Tibial nerve (tissue), 4 donors: ENCODE measurements at places on chromosomes 6 and 20. TPM values are rescaled to one million over a fixed set of nuclear protein-coding genes. Genes with fewer than 3 reads are reported as not detected.

- DNase-seq = no peak
Observed at GRCh38 chr6:2766767-2767656, 1.8 kb downstream of the WRNIP1 start.

GRCh38 chr20:13464702-13465101, 174.0 kb downstream of the TASP1 start:
- no peak for DNase-seq

DNA sequence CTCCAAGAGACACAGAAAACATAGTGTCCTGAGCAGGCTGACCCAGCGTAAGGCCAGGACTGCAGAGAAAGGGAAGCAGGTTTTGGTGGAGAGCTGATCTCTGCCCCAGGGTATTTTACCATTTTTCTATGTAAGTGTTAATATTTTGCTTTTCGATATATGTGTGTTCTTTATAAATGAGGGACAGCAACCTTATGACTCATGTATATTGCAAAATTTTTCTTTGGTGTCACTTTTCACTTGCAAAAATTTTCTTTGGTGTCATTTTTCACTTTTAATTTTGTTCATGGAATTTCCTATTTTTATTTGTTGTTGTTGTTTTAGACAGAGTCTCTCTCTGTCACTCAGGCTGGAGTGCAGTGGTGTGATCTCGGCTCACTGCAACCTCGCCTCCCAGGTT, 34.6 kb upstream of the PXDC1 start:
- no peak for DNase-seq

RAB44 gene
- 0.39 TPM for total RNA-seq

CCR6 gene
- total RNA-seq = not detected

- DNase-seq = no peak
Observed at GRCh38 chr6:4820704-4821276, 44.6 kb downstream of the CDYL start.

DNA sequence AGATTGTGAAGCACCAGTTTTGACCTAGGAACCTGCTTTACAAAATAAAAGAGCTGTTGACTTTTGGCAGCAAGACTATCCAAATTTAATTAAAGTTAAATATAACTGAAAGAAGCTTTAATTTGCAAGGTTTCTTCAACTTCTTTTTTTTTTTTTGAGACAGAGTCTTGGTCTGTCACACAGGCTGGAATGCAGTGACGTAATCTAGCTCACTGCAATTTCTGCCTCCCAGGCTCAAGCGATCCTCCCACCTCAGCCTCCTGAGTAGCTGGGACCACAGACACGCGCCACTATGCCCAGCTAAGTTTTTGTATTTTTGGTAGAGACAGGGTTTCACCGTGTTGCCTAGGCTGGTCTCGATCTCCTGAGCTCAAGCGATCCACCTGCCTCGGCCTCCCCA, 13.7 kb upstream of the CSE1L start:
- no peak for DNase-seq

CARMIL1 gene
- total RNA-seq = 34.7 TPM

HEY2 gene
- 1.5 TPM for total RNA-seq

GRCh38 chr6:42333612-42334011, 116.0 kb upstream of the MRPS10 start:
- DNase-seq = no peak

FAM83C gene
- not detected for total RNA-seq

BCAS4 gene
- 0.44 TPM for total RNA-seq

RBPJL gene
- not detected for total RNA-seq

GRCh38 chr6:37889486-37889885, 70.0 kb downstream of the ZFAND3 start:
- DNase-seq = no peak

SNAI1 gene
- 14.4 TPM for total RNA-seq

DNA sequence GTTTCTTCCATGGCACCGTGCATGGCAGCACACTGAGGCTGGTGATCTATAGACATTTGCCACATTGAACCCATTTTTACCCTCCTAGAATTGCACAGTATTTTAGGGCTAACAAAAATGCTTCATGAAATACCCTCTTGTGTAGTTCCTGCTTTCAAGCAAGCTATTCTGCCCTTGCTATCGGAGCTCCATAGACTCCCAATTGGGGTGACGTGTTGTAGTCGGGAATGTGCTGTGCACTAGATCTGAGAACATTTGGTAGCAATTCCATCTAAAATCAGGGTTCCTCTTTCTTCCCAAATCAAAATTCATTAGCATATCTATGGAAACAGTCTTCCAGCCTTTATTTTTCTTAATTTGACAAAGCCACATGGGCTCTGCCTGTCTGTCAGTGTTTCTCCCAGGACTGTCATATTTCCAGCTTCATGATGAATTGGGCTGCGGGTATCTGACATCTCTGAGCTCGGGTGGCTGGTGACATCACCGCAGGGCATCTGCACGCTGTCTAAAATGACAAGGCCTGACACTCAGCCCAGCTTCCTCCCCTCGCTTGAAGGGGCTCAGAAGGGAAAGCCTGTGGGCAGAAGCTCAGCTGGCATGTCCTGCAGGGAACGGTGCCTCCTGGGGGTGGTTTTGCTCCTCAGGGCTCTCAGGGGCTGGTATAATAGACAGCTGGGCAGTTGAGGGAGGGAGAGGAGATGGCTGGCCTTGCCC, 406.4 kb downstream of the QKI start:
- DNase-seq = no peak

BPIFB4 gene
- not detected for total RNA-seq

SIRPG gene
- total RNA-seq = 0.30 TPM

- no peak for DNase-seq
Observed at GRCh38 chr20:40949346-40949745, 79.3 kb upstream of the TOP1 start.

DNA sequence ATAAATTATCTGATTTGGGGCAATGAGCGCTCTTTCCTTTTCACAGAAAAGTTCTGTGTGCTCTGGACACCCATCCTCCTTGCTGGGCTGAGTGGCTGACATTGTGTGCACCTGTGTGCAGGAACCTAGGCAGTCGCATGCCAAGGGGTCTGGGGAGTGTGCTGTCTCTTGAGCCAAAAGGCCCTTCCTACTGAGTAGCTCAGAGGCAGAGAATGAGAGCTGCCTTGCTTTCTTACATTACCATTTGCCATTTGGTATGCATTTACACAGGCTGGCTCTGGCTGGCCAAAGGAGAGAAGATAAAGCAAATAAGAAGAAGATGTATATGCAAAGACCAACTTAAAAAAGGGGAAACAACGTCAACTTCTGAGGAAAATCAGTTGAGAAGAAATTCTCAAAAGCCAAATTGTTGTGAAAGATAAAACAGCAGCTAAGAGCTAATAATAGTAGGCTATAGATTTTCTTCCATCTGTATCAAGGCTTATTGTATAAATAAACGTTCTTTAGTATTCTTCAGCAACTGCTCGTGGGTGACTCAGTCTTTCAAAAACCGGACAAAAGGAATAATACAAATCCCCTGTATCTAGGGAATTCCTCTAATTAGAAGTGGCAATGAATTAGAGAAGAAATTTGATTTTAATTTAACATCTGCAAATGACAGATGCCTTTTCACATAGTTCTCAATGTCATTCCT, 121.9 kb downstream of the INSM1 start:
- DNase-seq = no peak

DNA sequence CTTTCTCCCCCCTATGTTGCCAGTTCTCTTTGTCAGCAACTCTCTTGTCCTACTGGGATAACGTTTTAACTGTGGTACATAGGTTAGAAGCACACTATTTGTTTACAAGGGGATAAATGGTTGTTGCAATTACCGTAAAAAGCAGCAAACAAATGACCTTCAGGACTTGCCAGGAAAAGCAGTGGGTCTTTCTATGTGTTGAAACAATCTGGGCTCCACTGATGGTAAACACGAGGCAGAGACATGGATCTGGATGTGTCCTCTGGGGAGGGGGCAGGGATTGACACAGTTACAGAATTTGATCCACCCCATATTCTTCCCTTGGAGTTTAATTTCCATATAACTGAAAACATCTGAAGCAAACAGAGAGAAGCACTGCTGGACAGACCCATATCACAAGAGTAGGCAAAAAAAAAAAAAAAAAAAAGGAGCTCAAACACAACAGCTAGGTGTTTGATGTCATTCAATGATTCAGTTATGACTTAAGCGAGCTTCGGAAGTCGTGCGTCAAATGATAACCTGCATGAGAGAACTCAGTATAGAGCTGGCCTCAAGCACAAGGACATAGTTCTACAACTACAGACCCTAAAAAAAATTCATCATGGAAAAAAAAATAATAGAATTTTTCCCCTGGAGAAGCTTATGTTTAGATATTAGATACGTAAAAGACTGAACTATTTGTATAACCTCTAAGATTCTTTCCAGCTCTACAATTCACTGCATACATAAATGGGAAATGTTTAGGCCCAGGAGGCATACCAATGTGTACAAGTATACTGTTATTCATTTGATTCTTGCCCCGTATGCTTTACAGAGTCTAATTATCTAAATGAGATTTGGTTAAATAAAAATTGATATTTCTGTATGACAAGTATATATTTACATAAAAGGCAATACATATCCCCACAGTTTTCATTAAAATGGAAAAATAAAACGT, 127.7 kb downstream of the ALDH8A1 start:
- DNase-seq = no peak

GRCh38 chr6:163963205-163964120, 548.9 kb downstream of the QKI start:
- no peak for DNase-seq

SOBP gene
- 6.0 TPM for total RNA-seq

GRCh38 chr6:134296762-134297161, 21.1 kb downstream of the SGK1 start:
- DNase-seq = no peak

- DNase-seq = no peak
Observed at GRCh38 chr6:70234561-70235236, 68.2 kb downstream of the COL9A1 start.

THEMIS gene
- total RNA-seq = 0.98 TPM

GRCh38 chr20:38514185-38514584, 41.5 kb downstream of the RALGAPB start:
- DNase-seq = no peak

DNA sequence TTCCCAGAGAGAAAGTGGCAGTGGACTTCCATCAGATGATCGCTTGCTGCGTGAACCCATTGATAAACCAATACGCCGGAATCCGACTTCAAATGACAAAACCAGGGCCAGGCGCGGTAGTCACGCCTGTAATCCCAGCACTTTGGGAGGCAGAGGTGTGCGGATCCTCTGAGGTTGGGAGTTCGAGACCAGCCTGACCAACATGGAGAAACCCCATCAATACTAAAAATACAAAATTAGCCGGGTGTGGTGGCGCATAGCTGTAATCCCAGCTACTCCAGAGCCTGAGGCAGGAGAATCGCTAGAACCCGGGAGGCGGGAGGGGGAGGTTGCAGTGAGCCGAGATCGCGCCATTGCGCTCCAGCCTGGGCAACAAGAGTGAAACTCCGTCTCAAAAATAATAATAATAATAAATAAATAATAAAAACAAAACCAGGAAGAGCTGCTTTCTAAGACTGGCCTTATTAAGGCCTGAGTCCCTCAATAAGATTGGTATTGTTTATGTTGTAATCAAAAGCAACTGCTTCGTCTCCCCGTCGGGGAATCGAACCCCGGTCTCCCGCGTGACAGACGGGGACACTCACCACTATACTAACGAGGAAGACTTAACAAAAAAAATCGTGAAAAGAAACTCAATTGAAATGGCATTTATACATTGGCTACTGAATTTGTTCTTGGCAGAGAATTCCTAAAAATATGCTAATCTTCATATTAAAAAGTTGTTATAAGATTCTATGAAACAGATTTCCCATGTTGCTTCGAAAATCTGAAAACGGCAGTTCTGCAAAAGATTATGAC, 110.2 kb upstream of the ZNF184 start:
- no peak for DNase-seq

LHFPL5 gene
- not detected for total RNA-seq

DNA sequence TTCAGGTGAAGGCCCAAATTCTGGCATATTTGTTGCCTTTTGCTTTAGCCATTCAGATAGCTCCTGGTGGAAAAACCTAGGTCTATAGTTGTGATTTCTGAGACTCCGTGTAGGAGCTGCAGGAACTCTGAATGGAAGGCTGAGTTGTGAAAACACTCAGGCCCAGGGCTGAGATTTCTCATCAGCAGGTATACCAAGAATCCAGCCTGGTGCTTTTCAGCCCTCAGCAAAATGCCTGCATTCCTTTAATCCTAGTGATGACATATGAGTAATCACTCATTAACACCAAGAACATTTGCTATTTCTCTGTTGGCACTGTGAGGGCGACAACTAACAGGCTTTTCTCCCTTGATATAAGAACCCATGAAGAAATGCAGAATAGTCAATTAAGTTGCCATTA, 546.1 kb upstream of the MAN1A1 start:
- no peak for DNase-seq

- no peak for DNase-seq
Observed at GRCh38 chr6:20919677-20920385, 385.6 kb downstream of the CDKAL1 start.

- no peak for DNase-seq
Observed at GRCh38 chr6:9086331-9086730, 651.0 kb upstream of the SLC35B3 start.

AIF1 gene
- total RNA-seq = 27.1 TPM

DNA sequence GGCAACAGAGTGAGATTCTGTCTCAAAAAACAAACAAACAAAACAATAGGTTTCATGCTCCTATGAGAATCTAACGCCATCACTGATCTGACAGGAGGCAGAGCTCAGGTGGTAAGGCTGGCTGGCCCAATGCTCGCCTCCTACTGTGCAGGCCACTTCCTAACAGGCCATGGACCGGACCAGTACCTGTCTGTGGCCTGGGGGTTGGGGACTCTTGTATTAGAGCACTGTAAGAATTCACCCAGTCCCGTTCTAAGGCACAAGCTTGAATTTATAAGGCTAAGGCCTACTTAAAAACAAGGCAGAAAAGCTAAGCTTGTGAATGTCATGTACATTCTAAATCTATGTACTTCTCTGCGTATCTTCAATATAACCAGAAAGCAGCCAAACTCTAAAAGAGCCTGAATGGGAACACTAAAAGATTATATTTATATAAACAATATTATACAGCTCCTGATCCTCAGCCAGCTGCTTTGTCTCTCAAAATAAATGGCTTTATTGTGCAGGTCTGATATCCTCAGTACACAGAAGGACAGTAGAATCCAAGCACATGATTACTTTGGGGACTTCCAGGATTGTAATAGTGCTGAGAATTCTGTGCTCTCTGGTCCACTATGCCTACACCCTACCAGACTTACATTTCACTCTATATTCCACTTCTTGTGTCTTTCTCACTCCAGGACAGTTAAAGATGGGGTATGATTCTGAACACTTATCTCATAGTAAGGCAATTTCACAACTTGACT, 64.5 kb upstream of the DST start:
- no peak for DNase-seq

DNA sequence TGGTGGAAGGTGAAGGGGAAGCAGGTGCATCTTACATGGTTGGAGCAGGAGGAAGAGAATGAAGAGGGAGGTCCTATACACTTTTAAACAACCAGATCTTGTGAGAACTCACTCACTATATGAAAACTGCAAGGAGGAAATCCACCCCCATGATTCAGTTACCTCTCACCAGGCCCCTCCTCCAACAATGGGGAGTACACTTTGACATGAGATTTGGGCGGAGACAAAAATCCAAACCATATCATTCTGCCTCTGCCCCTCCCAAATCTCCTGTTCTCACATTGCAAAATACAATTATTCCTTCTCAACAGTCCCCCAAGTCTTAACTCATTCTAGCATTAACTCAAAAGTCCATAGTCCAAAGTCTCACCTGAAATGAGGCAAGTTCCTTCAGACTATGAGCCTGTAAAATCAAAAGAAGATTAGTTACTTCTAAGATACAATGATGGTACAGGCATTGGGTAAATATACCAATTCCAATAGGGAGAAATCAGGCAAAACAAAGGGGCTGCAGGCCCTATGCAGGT, 60.5 kb downstream of the EDN1 start:
- no peak for DNase-seq

CLPSL1 gene
- not detected for total RNA-seq
